ENCODE measurements at places on chromosomes 3 and 15.

DNA sequence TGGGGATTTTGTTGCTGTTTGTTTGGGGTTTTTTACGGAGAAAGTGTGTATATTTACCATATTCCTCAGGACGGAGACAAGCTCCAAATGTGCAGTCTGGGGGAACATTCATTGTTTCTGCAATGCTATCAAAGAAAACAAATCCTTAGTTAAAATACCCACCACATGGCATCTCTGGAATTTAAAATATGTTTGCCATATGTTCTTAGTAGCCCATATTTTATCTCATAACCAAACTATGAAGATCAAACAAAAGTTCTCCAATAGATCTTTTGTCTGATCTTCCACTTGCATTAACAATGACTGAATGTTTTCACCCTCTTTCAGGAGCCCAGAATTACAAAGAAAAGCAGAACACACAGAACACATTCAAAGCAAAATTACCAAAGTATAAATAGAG is 35.3 kb downstream of the EFHB start:
- no peak for DNase-seq

GRCh38 chr3:64080616-64081234 is 57.4 kb upstream of the PSMD6 start:
- DNase-seq: no peak

GRCh38 chr3:70959506-70960291 is 623.8 kb downstream of the FOXP1 start:
- no peak for DNase-seq

DNA sequence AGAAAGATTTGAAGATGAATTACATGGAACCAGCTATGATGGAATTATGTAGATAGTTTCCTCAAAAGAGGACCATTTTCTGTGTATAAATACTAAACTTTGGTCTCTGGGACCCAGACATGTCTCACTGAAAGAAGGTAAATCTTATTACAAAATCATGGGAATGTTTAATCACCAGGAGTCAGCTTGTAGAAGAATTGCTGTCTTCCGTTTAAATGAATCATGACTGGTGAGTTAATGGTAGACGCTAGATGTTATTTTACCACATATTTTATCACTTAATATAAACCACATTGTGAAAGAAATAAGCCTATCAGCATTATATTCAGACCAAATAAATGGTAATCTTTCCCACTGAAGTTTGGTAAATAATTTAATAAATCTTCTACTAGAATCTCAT is 322.3 kb upstream of the SUCLG2 start:
- no peak for DNase-seq

DNA sequence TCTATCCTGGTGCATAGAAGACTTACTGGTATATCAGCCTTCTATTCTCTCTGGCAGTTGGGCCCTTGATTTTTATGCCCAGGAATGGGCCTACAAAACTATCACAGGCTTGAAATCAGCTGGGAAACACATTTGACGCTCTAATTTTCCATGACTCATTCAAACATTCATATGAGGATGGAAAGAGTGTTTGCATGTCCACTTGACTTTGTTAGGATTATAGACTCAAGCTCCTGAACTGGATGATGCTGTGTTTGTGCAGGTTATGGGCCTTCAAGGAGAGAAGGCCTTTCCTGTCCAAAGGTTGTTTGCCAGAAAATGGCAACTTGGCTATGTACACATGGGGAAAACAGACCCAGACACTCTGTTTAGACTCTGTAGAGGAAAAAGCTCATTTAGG is 219.9 kb downstream of the GAP43 start:
- no peak for DNase-seq

DNA sequence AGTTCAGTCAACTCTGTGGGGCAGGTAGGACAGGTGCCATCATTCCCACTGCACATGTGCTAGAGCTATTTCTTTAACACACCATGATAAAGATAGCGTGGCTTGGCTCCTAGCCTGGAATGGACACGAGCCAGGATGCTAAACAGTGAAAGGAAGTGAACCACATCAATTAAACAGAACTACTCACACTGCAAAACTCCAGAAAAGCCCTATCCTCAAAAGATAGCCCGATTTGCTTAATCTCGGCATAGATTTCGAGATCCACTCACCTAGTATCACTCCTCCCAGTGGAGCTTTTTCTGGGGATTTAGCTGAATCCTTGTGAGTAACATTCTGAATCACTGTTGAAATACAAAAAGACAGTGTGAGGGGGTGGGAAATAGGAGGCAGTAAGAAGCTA is 118.0 kb downstream of the ABI3BP start:
- DNase-seq: no peak

DNA sequence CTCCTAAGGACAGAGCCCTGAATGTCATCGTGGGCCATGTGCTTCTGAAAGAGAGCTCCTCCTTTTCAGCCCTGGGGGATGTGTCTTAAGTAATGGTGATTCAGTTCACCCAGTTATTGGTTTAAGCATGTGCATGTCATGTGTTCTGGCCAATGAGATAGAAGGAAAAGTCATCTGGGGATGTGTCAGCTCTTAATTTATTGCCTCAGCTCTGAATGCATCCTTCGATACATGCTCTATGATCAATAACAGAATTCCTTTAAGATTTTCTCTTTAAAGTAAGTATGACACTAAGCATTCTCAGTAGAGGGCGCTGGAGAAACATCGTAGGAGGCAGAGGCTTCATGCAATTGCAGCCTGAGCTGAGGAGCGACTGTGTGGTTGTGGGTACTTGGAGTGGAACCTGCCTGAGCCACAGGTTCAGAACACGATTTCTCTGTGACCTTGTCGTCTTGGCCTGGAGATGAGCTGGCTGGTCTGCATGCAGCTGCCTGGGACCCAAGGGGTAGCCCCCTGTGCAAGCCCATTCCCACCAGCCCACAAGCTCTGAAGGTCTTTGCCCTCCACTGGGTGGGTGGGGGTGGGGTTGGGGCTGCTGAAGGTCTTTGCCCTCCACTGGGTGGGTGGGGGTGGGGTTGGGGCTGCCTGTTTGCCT is 69.5 kb downstream of the C3orf38 start:
- peak; percentile 6 for DNase-seq

GRCh38 chr3:18723206-18723810 is 298.2 kb upstream of the SATB1 start:
- peak; percentile 15 for DNase-seq
